ENCODE measurements at places on chromosomes 16 and 17. TPM values are rescaled to one million over a fixed set of nuclear protein-coding genes. Genes with fewer than 3 reads are reported as not detected.

Gene TLCD3B
- 4.6 TPM for total RNA-seq

Gene IL21R
- total RNA-seq: 24.2 TPM

Gene STH
- total RNA-seq: not detected

Gene SGCA
- not detected for total RNA-seq

Gene GRAP
- 25.9 TPM for total RNA-seq

Gene EFCAB5
- total RNA-seq: 1.3 TPM

Gene CHST5
- total RNA-seq: not detected

Gene GALR2
- not detected for total RNA-seq

Gene TBC1D26
- not detected for total RNA-seq

Gene CSH1
- total RNA-seq: not detected

Gene SP6
- total RNA-seq: not detected

Gene KRTAP4-5
- not detected for total RNA-seq

Gene TNK1
- 2.1 TPM for total RNA-seq

Gene C17orf107
- 1.1 TPM for total RNA-seq

Gene DPEP1
- not detected for total RNA-seq

Gene KRT36
- not detected for total RNA-seq

Gene PNMT
- not detected for total RNA-seq

Gene EEF2K
- total RNA-seq: 27.7 TPM

Gene FKBP10
- total RNA-seq: not detected

Gene ICAM2
- total RNA-seq: 51.3 TPM

Gene OR1D5
- total RNA-seq: not detected

Gene OTOP3
- not detected for total RNA-seq

Gene PIK3R6
- 18.3 TPM for total RNA-seq

Gene LRRC45
- total RNA-seq: 58.3 TPM

Gene OR1E2
- not detected for total RNA-seq

Gene SLC12A3
- total RNA-seq: not detected

Gene CIAO3
- total RNA-seq: 32.4 TPM

Gene MBTD1
- total RNA-seq: 10.4 TPM

Gene RASL10B
- total RNA-seq: not detected

Gene CRISPLD2
- not detected for total RNA-seq

Gene FNDC8
- not detected for total RNA-seq

Gene LGALS9B
- total RNA-seq: 0.45 TPM

Gene KRTAP2-3
- not detected for total RNA-seq

Gene KIFC3
- total RNA-seq: not detected

Gene TAF1C
- total RNA-seq: 62.3 TPM

Gene CLEC16A
- total RNA-seq: 32.8 TPM

Measured in activated CD8-positive, alpha-beta T cell treated with anti-CD3 and anti-CD28 coated beads, Interleukin-2, amount 10 ng/mL, durations not matched to agents 7 days and 5 days (primary cell).